ENCODE measurements at places on chromosomes 7 and 10. TPM values are rescaled to one million over a fixed set of nuclear protein-coding genes. Genes with fewer than 3 reads are reported as not detected.

Gene AKR1D1
- total RNA-seq = not detected

Gene RNF32
- total RNA-seq = 3.4 TPM

Gene TFPI2
- not detected for total RNA-seq

- no peaks in the 10 kb centered on the region for H3K4me1 ChIP-seq
- no peak overlapping the region for H3K4me3 ChIP-seq
- no peaks in the 10 kb centered on the region for H3K36me3 ChIP-seq
Measured at GRCh38 chr7:155017834-155018233, 14.9 kb upstream of the PAXIP1 start.

- no peak for DNase-seq
- no peak overlapping the region for H3K27ac ChIP-seq
- H3K4me1 ChIP-seq = no peaks in the 10 kb centered on the region
- no peak overlapping the region for H3K4me3 ChIP-seq
Measured at GRCh38 chr10:1156921-1157614, 100.9 kb downstream of the WDR37 start.

- no peaks in the 10 kb centered on the region for H3K27me3 ChIP-seq
- no peak overlapping the region for H3K27ac ChIP-seq
- no peak overlapping the region for H3K4me3 ChIP-seq
- DNase-seq = no peak
Measured at GRCh38 chr7:94580601-94581000, 71.0 kb downstream of the CASD1 start.

GRCh38 chr7:84138411-84138810, 56.2 kb downstream of the SEMA3A start:
- DNase-seq = no peak
- no peaks in the 10 kb centered on the region for H3K27me3 ChIP-seq
- H3K36me3 ChIP-seq = no peaks in the 10 kb centered on the region
- no peaks in the 10 kb centered on the region for H3K4me1 ChIP-seq

GRCh38 chr10:112520914-112521313, 73.9 kb downstream of the VTI1A start:
- no peak for DNase-seq
- H3K4me1 ChIP-seq = peaks cover 13% of the 10 kb centered on the region
- H3K4me3 ChIP-seq = no peak overlapping the region
- H3K27me3 ChIP-seq = peaks cover 18% of the 10 kb centered on the region

- no peaks in the 10 kb centered on the region for H3K4me1 ChIP-seq
- no peaks in the 10 kb centered on the region for H3K27me3 ChIP-seq
- no peak for DNase-seq
- no peak overlapping the region for H3K27ac ChIP-seq
- no peaks in the 10 kb centered on the region for H3K36me3 ChIP-seq
Measured at GRCh38 chr7:81666209-81666608, 103.6 kb downstream of the HGF start.

DNA sequence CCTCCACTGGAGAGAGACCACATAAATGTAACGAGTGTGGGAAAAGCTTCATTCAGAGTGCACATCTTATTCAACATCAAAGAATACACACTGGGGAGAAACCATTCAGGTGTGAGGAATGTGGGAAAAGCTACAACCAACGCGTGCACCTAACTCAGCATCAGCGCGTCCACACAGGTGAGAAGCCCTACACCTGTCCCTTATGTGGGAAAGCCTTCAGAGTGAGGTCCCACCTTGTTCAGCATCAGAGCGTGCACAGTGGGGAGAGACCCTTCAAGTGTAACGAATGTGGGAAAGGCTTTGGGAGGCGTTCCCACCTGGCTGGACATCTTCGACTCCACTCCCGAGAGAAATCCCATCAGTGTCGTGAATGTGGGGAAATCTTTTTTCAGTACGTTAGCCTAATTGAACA, 20.6 kb downstream of the FAM200A start:
- H3K36me3 ChIP-seq = peaks cover 81% of the 10 kb centered on the region
- H3K4me1 ChIP-seq = no peaks in the 10 kb centered on the region
- no peaks in the 10 kb centered on the region for H3K27me3 ChIP-seq
- no peak overlapping the region for H3K4me3 ChIP-seq
- no peak overlapping the region for H3K27ac ChIP-seq
- DNase-seq = no peak

GRCh38 chr10:117130862-117131375, 7.2 kb downstream of the VAX1 start:
- peaks cover 2% of the 10 kb centered on the region for H3K4me1 ChIP-seq
- no peak overlapping the region for H3K27ac ChIP-seq
- H3K4me3 ChIP-seq = no peak overlapping the region
- no peak for DNase-seq
- peaks cover 59% of the 10 kb centered on the region for H3K27me3 ChIP-seq
- no peaks in the 10 kb centered on the region for H3K36me3 ChIP-seq

GRCh38 chr10:131081376-131081775, 230.1 kb downstream of the TCERG1L start:
- no peaks in the 10 kb centered on the region for H3K27me3 ChIP-seq
- no peaks in the 10 kb centered on the region for H3K36me3 ChIP-seq
- H3K27ac ChIP-seq = peak overlapping the region; percentile 42
- peaks cover 12% of the 10 kb centered on the region for H3K4me1 ChIP-seq
- H3K4me3 ChIP-seq = no peak overlapping the region

Data from activated T-helper 2 cell treated with anti-CD3 and anti-CD28 coated beads, Interferon-gamma antibody, Interleukin-2, Interleukin-4, amounts not matched to agents 10 μg/mL and 5 μg/mL and 100 μg/mL, durations not matched to agents 14 hours and 24 hours and 36 hours (primary cell).